NCI-H2081 (cell line): ENCODE measurements at places on chromosomes 4 and X.

- no peak for DNase-seq
Measured at GRCh38 chrX:107571296-107571998, 56.9 kb upstream of the PRPS1 start.

- DNase-seq, result no peak
Measured at GRCh38 chr4:86975927-86976326, 41.1 kb downstream of the AFF1 start.

- no peak for DNase-seq
Measured at GRCh38 chr4:138961129-138961528, 54.5 kb upstream of the NOCT start.

- DNase-seq, result no peak
Measured at GRCh38 chrX:8037593-8038348, 110.6 kb upstream of the PNPLA4 start.

GRCh38 chr4:158884280-158884679 lies 115.5 kb downstream of the FNIP2 start:
- no peak for DNase-seq

DNA sequence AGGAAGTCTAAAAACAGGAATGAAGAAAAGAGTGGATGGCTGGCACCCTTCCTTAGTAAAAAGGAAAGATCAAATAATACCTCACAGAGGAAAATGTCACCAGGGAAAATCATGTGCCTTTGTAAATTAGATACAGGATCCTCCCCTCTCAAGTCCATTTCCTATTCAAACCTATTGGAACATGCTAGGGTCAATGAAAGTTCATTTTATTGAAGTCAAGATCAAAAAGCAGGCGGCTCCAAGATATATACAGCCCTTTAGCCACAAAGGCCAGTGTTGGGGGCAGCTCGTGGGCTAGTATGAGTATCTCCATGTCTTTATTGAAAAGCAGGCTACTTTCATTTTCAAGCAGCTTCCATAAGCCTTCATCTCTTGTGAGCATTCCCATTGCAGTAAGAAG lies 141.1 kb downstream of the QDPR start:
- no peak for DNase-seq

- no peak for DNase-seq
Measured at GRCh38 chrX:111047575-111047974, 48.4 kb upstream of the PAK3 start.

- no peak for DNase-seq
Measured at GRCh38 chrX:104325213-104325585, 70.5 kb upstream of the ESX1 start.

GRCh38 chr4:169153481-169154087 lies 117.2 kb downstream of the SH3RF1 start:
- DNase-seq, result no peak

DNA sequence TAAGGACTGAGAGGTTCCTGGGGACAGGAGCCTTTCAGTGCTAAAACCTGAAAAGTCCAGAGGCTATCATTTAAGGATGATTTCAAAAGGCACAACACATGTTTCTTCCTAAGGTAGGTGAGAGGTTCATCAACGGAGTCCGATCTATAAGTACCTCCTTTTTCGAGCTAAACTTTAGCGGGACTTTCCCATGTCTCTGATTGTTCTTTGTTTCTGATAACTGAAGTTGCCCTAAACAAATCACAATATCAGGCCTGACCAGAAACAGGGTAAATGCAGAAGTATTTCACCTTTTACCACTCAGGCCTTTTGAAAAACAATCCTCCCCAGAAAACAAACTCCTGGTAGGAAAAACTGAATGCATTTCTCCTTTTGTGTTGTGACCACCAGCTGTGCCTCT lies 17.6 kb downstream of the PIR start:
- no peak for DNase-seq

- no peak for DNase-seq
Measured at GRCh38 chr4:173478201-173478912, 51.7 kb downstream of the HAND2 start.

DNA sequence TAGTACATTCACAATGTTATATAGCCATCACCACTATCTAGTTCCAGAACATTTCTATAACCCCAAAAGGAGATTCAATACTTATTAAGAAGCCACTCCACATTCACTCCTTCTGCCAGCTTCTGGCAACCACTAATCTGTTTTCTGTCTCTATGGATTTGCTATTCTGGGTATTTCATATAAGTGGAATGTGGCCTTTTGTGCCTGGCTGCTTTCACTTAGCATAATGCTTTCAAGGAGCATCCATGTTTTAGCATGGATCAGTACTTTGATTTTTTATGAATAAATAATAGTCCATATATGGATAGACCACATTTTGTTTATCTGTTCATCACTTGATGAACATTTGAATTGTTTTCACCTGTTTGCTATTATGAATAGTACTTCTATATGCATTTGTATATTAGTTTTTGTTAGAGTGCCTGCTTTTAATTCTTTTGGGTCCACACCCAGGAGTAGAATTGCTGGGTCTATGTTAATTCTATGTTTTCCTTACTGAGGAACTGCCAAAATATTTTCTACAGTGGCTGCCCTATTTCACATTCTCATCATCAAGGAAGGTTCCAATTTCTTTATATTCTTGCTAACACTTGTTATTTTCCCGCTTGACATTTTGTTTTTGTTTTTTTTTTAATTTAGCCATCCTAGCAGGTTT lies 16.6 kb upstream of the SMIM9 start:
- no peak for DNase-seq

- no peak for DNase-seq
Measured at GRCh38 chr4:8748236-8748575, 123.4 kb downstream of the HMX1 start.

DNA sequence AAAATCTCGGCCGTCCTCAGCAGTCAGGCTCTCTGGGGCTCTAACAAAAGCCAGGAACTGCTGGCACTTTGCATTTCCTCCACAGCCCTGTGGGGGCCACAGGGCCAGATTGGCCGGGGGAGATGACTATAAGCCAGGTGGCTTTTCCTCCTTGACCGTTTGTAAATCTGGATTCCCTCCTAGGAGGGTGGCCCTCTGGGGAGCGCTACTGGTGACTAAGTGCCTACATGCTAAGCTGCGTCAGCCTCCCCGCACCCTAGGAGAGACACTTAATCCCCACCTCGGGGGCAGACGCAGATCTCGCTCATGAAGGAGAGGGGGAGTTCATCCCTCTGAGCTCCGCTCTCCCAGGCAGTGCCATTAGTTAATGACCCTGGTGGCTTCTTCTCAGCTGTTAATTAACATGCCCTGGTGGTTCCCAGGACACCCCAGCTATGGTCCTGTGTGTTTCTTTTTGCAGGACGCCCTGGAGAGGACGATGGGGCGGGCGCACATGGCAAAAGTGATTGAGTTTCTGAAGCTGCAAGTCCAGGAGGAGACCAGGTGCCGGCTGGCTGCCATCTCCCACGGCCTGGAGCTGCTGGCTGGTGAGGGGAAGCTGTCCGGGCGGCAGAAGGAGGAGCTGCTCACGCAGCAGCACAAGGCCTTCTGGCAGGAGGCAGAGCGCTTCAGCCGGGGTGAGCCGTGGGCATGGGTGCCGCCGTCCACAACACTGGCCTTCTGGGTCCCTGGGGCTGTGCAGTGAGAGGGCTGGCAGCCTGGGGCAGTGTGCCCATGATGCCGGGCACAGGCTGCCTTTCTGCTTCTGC lies 41.6 kb downstream of the EVC start:
- DNase-seq, result no peak

DNA sequence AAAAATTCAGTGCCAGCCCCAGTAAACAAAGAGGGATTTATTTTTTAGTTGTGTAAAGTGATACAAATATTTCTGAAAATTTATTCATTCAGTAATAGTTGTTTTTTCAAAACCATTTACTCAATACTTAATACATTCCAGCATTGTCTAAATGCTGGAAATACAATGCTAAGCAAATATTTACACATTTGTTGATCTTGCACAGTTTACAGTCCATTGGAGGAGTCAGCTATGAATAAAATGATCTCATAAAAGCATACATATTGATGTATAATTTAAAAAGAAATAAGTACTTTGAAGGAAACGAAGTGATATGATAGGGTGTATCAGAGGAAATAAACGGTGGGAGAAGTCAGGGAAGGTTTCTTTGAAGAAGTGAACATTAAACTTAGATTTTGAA lies 1942.1 kb upstream of the ADGRL3 start:
- DNase-seq, result no peak

DNA sequence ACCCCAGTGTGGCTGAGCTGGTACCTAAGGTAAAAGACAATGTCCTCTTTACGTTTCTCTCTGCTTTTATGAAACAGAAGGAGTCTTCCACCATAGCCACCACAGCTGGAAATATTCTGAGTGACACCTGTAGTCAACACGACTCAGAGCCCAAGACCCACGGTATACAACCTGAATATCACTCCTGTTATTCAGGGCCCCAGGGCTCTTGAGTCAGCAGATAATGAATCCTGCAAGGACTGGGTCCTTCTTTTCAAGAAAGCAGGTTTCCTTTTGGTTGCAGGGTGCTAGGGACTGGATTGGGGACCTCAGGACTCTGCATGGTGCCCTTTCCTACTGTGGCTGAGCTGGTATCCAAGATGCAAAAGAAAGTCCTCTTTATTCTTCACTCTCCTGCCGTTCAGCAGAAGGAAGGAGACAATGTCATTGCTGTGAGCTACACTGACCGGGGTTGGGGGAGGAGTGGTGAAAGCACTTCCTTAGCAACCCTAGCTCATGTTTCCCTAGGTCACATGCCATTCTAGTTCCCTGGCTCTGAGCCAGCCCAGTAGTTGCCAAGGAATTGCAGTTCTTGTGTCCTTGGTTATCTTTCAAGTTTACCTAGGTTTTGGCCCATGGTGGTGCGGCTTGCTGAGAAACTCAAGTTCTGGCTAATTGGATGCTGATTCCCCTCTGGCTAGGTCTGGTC lies 23.7 kb upstream of the UNC5C start:
- DNase-seq, result no peak

DNA sequence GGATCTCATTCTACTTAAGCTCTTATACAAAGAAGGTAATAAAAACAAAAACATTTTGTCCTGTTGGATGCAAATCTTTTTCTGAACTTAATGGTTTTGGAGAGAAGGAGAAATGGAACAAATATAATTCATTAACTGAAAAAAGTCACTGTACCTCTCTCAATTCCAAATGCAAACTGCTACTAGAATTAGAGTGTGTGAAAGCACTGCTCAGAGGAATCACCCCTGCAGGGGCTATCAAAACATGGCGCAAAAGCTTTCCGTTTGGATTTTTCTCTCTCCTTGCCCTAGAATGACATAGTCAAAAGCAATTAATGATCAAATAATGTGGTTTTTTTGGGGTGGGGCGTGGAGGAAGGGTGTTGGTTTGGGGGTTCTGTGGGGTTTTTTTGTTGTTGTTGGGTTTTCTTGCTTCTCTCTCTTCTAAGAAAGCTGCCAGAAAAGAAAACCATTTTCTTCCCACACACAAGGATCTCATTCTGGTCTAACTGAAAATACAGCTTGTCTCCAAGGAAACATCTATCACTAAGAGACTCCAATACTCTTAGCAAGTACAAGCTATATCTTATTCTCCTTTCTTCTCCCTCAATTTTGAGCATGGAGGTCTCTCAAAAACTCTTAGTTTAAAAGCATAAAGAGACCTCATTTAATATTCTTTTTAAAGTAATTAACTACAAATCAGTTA lies 41.6 kb downstream of the USP46 start:
- no peak for DNase-seq

DNA sequence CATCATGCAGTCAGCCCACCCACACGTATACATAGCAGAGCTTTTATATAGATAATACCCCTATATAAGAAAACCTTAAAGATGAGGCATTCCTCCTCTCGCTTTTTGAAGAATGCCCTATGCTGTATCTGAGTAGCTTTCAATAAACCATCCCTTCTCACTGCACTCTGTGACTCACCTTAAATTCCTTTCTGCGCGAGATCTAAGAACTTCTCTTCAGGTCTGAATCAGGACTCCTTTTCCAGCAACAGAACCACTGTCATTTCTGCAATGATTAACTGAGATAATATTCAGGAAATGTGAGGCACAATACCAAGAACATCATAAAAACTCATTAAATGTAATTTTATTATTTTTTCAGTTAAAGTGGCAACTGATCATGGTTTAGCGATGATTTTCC lies 76.4 kb upstream of the DCLK2 start:
- DNase-seq, result no peak

- DNase-seq, result no peak
Measured at GRCh38 chrX:40018041-40018440, 79.7 kb downstream of the BCOR start.

DNA sequence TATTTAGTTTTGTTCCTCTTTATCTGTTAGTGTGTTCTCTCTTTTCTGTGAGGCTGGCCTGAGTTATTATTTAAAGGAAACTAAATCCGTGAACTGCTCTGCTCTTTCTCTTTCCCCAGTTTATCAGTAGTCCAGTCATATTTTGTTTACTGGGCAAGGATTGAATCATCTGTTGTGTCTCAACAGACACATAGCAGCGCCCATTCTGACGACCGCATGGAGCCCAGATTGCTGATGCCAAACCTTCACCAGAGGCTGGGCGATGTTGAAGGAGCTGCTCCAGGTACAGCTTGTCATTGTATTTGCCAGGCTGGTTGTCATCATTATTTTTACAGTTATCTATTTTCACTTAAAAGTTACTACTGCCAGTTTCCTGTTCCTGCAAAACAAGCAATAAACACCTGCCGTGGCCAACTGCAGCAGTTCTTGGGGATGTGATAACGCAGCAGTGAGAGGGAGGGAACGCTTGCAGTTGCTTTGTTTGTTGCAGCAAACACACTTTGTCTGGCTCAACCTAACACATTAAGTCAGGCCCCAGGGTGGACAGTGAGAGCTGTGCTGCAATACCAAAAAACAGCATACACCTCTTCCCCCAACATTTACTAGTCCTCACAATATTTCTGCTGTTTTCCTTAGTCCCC lies 10.1 kb downstream of the REELD1 start:
- no peak for DNase-seq

DNA sequence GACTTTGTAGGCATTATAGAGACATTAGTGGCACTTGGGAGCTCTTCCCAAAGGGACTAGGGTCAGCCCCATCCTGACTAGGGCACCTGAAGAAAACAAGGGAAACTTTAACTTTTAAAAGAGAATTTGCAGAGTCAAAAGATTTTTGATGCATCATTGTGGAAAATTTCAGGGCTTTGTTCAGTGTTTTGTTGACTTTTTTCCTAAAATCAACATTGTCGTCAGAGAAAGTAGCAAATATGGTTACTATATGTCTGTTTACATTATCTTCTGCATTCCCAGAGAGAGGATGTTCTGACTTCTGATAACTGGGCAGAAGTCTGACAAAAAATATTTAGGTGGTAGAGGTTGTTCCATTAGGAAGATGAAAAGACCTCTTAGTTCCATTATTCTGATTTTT lies 51.9 kb downstream of the LUZP4 start:
- no peak for DNase-seq

- DNase-seq, result no peak
Measured at GRCh38 chr4:16027114-16027513, 56.7 kb downstream of the PROM1 start.

DNA sequence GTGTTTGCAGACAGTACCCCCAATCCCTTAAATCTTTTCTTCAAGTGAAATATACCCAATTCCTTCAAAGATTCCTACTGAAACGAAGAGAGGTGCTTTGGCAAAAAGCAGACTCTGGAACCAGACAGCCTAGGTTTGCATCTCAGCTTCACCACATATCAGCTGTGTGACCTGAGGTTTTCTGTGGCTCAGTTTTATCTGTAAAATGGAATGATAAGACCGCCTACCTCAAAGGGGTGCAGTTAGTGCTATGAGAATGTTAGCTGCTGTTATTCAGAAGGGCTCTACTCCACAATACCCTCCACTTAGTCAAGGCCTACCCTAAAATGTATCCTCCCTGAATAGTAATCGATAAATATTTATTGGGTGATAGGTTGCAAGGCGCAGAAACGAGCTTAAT lies 664 bp downstream of the PIR start:
- DNase-seq, result no peak

GRCh38 chr4:184294606-184295133 lies 77.0 kb upstream of the ENPP6 start:
- DNase-seq, result no peak

- no peak for DNase-seq
Measured at GRCh38 chrX:30253257-30253656, 6.3 kb downstream of the MAGEB1 start.
